ENCODE measurements at places on chromosomes 7 and 10.

GRCh38 chr7:15932318-15932717 is 245.8 kb upstream of the MEOX2 start:
- no peak for DNase-seq

GRCh38 chr10:49269523-49269922 is 29.4 kb upstream of the C10orf71 start:
- DNase-seq = no peak

DNA sequence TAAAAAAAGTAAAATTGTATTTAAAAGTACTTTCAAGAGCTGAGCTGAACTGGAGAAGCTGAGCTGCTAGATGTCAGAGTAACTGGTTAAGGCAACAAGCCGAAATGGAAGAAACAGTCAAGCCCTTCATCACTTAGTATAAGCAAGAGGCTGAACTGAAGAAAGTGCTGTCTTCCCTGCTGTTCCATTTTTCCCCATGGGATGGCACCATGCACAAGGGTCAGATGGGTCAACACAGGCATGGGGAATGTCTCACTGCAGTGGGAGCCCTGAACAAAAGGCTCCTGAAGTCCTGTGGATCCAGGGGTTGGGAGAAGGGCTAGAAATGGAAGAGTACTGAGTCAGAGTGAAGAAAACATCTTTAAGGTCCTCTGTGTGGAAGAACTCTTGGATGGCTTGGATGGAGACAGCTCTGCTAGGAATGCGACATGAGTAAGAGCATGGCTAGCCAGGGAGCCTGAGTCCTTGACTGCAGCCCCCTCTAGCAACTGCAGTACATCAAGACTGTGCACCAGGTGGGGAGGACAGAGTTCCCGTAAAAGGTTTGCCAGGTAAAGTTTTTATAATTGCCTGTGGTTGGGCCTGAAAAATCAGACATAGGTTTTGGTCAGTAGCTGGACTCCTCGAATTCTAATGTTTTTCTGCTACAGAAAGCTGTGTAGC is 348.3 kb downstream of the GPR158 start:
- no peak for DNase-seq

DNA sequence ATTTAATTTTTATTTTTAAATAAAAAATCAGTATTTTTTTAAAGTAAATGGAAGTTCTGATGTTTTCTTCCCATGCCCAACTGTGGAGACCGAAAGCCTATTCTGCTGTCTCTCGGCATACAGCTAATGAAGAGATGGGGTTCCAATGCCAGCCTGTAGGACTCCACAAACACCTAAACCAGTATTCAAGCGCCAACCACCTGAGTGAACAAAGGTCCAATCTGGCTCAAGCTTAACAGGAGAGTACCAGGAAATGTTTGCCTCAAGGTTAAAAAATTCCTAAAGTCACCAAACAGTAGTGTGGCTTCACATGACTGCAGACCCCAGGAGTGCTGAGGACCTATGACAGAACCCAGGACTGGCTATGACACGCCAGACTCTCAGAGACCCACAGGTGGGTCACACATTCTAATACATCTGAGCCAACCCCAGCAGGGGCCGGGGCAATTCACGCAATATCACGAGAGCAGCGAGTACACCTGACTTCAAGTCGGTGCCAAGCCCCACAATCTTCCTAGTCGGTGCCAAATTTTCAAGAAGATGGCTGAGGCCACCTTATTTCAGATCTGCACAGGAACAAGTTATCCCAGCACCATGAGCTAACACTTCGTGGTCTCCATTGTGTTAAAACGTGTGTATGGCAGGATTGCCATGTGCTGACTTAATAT is 31.6 kb downstream of the KIAA1549 start:
- DNase-seq = no peak

- DNase-seq = peak; percentile 96
These were observed 109.5 kb upstream of the TMEM72 start for GRCh38 chr10:44801383-44802327.

GRCh38 chr10:114271779-114272167 is 32.7 kb downstream of the VWA2 start:
- peak; percentile 94 for DNase-seq

Measured in HFFc6 (cell line).